Activated CD4-positive, alpha-beta T cell treated with anti-CD3 and anti-CD28 coated beads, Interleukin-2, amount 50 U/mL, for 48 hours (primary cell): ENCODE measurements at places on chromosomes 16 and 17.

GRCh38 chr16:1678500-1679098, 520 bp downstream of the JPT2 start:
- DNase-seq, result peak; percentile 50

DNA sequence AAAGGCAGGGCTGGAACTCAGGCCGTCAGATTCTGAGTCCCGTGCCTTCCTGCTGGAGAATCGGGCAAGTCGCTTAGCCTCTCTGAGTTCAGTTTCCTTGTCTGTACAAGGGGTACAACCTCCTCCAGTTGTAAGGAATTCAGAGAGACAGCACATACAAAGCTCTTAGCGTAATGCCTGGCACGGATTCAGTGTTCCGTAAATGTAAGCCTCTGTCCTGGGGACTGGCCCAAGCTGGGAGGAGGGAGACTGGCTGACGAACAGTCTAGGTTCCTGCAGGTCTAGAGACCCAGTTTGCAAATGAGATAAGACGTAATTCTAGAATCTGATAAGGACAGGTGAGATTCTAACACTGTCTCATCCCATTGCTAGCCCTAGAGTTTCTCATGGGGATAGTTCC, 9.9 kb downstream of the METTL22 start:
- DNase-seq, result no peak

GRCh38 chr16:75322740-75323139, 71.3 kb upstream of the BCAR1 start:
- DNase-seq, result no peak

DNA sequence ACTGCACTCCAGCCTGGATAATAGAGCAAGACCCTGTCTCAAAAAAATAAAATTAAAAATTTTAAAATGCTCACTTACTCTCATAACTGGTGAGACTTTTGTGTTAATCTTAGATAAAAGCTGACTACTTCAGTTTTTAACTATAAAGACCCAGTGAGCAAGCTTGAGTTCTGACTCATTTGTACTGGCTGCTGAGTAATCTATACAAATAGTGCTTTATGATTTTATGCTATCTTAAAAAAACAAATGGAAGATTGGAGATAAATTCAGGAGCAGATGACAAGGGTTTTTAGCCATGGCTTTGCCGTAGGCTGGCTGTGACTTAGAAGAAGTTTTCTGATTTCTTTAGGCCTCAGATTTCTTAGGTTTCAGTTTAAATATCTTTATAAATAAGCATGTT, 30.5 kb downstream of the SNTB2 start:
- DNase-seq, result no peak

DNA sequence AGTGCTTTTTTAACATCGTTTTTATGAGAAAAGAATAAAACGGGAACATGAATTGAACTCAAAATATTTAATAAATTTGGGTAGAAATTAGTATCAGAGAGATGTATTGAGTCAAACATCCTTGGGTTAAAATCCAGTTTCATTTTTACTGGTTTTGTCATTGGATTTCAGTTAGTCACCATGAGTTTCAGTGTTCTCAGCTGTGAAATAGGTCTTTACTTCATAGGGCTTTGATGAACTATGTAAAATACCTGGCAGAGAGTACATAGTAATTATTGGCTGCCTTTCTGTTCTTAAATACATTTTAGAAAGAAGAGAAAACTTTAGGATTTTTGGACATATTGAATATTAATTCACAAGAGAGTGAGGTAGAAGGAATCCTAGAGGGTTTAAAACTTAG, 105.8 kb downstream of the TANC2 start:
- no peak for DNase-seq

GRCh38 chr16:49766225-49766624, 89.7 kb downstream of the ZNF423 start:
- no peak for DNase-seq

- no peak for DNase-seq
Measured at GRCh38 chr16:47392081-47392480, 68.8 kb downstream of the ITFG1 start.

GRCh38 chr16:10828851-10829366, 10.3 kb upstream of the TVP23A start:
- DNase-seq, result no peak

- DNase-seq, result no peak
Measured at GRCh38 chr17:13599864-13600263, 1.9 kb downstream of the HS3ST3A1 start.

GRCh38 chr17:74077231-74077630, 126.2 kb upstream of the RPL38 start:
- no peak for DNase-seq

DNA sequence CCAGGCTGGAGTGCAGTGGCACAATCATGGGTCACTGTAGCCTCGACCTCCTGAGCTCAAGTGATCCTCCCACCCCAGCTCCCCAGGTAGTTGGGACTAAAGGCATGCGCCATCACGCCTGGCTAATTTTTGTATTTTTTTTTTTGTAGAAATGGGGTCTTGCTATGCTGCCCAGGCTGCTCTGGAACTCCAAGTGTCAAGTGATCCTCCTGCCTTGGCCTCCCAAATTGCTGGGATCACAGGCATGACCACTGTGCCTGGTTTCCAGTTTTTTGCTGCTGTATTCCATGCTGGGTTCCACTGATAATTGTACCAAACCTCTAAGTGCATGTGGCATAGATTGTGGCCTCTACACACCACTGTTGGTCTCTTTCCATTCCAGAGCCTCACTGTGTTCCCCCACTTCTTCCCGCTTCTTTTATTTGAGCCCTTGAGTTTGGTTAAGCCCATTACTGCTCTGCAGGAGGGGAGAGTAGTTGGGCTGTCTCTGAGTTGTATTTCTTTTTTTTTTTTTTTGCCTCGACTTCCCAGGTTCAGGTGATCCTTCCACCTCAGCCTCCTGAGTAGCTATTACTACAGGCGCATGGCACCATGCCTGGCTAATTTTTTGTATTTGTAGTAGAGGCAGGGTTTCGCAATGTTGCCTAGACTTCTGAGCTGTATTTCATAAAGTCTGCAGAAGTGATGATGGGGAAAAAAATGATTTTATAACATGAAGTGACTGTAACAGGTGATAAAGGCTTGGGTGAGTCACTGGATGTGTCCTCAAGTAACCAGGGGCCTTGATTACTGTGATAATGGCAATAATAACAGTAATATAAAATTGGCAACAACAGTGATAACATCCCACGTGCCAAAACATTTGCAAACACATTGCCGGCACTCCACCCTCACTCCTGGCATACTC, 30.0 kb downstream of the EEF2K start:
- DNase-seq, result no peak

- no peak for DNase-seq
Measured at GRCh38 chr17:7295230-7296180, 1.1 kb upstream of the YBX2 start.

DNA sequence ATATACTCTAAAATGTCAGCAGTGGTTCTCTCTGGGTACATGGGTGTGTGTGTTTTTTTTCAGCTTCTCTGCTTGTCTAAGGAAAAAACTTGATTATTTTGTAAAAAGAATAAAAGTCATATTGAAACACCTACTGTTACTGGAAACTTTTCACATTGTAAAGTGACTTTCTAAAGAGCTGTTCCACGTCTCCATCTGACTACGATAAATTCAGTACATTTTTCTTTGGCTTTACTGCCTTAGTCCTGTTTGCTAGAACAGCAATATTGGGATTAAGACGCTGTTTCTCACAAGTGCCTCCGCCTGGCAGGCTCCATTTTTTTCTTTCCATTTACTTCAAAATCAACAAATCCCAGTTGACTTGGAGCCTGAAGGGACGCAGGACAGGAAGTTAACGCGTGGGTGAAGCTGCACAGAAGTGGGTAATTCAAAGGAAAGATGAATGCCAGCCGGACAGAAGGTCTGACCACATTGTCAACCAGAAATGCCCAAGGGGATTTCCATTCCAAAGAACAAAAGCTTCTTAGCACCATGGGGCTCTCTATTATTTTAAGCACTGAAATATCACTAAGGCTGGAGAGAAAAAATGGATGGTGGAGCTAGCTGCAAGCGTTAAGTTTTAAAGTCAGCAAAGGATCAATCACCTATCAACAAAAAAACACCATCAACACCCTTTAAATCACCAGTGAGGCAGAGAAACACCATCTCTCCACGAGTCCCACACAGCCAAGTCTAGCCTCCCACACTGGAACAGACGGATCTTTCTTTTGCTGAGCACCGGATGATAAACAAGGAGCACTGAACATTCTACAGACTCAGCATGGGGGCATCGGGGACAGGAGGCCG, 8.4 kb downstream of the GLOD4 start:
- peak; percentile 18 for DNase-seq

- DNase-seq, result no peak
Measured at GRCh38 chr16:88966986-88967829, 9.8 kb downstream of the CBFA2T3 start.

GRCh38 chr17:15955793-15956541, 11.0 kb downstream of the ADORA2B start:
- DNase-seq, result no peak

DNA sequence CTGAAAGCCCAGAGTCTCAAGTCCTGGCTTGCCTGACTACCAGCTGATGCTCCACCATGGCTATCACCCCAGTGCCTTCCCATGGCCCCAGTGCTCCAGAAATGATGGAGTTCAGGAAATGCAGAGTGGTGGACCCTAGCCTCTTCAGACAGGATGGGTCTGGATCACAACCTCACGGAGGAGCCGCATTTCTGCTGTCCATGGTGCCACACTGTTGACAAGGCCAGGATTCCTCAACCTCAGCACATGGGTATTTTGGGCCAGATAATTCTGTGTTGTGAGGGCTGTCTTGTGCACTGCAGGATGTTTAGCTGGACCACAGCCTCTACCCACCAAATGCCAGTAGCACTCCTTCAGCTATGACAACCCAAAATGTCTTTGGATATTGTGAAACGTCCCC, 6.7 kb upstream of the CRHR1 start:
- DNase-seq, result no peak

GRCh38 chr17:32253117-32253611, 12.5 kb upstream of the RHBDL3 start:
- peak; percentile 74 for DNase-seq

DNA sequence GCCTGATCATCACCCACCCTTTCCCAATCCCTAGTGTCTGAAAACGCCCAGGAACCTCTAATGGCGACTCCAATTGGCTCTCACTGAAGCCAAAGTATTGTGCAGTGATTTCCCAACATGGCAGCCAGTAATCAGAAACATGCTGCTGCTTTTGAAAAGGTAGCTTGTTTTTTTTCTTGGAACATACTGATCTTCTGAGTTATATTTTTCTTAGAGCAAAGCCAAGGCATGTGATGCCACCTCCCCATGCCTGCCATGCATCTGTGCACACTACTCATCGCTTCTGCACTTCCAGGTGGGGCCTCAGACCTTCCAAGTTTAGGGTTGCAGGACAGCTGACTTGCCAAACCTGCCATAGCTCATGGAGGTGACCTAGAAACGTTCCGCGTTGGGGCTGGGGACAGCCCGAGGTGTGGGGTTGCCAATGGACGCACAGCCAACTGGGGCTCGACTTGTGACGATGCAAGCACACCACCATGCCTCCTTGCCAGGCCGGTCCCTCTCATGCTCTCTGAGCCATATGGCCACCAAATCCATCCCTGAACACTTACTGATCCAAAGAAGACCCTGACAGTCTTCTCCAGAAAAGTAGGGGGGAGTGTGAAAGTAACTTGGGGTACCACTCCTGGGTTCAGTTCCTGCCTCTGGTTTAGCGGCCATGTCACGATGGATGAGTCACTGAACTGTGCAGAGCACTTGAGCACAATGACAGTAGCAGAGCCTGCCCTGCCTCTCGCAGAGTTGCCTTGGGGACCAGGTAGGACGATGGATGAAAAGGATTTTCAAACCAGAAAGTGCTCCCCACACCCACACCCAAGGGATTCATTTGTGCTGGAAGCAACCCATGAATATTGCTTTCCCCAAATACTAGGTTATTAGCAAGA, 155.7 kb downstream of the CCDC182 start:
- no peak for DNase-seq

DNA sequence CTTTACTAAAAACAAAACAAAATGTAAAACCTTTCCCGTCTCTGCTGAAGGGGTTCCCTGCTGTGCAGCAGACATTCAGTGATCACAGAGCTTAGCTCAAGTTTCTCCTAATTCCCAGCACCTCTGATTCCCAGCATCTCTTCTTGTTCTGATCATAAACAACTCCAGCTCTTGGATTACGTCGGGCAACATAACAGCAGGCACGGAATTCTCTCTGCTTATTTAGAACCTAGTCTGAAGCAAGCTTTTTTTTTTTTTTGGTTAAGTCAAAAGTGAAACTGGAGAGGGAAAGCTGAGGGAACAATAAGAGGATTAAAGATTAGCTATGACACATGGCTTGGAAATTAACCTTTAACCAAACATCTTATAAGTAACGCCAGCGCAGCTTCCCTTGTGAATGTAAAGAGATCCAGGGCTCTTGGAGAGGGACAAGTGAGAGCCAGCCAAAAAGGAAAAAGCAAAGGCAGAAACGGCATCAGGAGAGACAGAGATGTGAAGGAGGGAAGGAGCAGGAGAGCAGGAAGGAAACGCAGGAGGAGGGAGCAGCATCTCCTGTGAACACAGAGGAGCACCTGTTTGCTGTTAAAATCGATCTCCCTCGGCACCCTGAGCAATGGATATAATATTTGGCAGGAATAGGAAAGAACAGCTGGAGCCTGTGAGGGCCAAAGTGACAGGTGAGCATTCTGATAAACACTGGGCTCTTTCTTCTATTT, at the start of gene BCO1:
Gene BCO1 (plus strand): TSS at position 394 of the 716 bp plus-strand sequence. CDS start 220 bp downstream, at position 614.
- no peak for DNase-seq

DNA sequence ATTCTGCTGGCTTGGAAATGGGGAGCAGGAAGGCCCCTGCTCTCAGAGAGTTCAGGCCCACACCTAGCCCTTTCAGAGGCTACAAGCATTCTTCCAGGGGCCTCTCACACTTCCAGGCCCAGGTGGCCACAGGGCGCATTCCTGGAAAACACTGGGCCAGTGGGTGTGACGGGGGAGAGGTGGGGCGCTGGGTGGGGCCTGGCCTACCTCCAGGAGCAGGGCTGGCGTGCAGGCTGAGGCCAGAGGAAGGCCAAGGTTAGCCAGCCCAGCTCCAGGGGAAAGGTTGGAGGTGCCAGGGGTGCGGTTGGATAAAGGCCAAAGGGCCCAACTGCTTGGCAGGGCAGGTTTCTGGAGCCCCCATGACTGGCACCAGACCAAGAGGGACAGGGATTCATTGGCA, 198.2 kb downstream of the MAF start:
- DNase-seq, result no peak

GRCh38 chr17:12545877-12546513, 119.7 kb upstream of the MYOCD start:
- DNase-seq, result peak; percentile 7

DNA sequence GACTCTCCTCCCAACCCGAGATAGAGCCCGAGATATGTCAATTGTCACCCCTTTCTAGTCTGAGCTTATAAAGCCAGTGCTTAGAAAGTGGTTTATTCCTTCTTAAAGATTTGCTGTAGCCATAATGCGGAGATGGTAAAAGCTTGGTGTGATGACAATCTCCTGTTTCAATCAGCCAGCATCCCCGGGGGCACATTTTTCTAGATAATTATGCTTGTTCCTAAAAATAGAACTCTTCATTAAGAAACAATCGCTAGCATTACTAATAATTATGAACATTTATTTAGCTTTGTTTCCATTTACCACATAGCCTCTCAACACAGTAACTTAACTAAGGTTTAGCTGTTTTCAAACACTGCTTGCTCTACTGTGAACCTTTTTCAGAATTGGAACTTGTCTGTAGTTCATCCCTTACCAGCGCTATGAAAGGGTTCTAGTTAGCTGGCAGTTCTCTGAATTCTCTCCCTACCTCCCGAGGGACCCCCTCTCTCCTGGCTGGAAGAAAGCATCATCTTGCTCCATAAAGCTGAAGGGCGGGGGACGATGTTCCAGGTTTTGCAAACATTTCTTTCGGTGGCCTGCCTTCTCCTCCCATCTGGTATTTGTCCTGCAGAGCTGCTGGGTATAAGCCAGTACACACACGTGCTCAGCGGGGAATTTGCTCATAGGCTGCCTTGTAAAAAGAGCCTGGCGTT, 922 bp upstream of the MRPL58 start:
- DNase-seq, result no peak
